Suprapubic skin (tissue), 4 donors: ENCODE measurements at places on chromosomes 4 and X. TPM values are rescaled to one million over a fixed set of nuclear protein-coding genes. Genes with fewer than 3 reads are reported as not detected.

DNA sequence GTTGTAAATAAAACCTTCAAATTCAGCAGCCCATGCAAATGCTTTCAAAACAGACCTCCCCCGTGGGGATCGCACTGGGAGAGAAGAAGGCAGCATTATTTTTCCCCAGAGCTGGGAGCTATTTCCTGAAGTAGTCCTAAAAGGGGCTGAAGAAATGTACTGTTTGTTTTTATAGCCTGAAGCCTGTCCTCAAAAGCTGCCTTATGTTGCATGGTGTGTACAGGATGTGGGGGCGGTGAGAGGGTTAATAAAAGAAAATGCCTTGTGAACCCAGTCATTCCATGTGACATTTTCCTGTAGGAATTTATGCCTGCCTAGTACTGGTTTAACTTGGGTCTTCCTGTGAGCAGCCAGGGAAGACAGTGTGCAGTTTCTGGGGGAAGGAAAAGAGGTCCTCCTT lies 144.1 kb downstream of the SOWAHB start:
- DNase-seq: no peak

DNA sequence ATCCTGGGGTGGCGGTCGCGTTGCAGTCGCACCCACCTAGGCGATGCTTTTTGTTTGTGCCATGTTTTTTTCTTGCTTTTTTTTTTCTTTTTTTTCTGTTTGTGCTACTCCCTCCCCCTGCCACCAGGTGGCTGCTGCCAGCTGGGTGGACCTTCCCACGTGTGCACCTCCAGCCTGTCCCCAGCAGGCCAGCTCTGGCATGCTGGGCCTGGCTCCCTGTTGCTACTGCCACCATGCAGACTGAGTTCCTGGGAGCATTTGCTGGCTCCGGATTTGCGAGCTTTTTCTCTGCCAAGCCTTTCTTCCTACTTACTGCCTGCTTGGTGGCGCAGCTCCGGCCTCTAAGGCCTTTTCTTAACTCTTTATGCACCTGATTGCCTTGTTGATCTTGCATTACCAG lies 161.2 kb upstream of the WDFY3 start:
- no peak for DNase-seq

DNA sequence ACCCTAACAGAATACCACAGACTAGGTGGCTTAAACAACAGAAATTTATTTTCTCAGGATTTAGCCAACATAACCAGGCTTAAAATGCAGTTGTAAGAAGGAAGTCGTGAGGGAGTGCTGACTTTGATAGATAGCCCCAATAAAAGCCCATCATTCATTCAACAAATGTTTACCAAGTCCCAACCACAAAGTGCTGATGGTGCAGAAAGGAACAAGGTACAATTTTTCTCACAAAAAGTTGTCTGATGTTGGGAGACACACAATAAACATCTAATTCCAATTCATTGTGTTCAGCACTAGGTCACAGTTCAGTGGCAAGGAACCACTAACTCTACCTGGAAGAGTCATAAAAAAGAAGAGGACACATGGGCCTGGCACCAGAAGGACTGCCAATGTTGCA lies 42.2 kb downstream of the AKAP4 start:
- DNase-seq: no peak

GRCh38 chr4:99564921-99565320 lies 1.1 kb upstream of the TRMT10A start:
- no peak for DNase-seq

Gene ZNF141
- 40.6 TPM for total RNA-seq

Gene GPR173
- total RNA-seq: 2.3 TPM

Gene SLC6A14
- total RNA-seq: 7.2 TPM

Gene IBSP
- total RNA-seq: not detected
